ACHN (cell line): ENCODE measurements at places on chromosomes 3 and 15.

DNA sequence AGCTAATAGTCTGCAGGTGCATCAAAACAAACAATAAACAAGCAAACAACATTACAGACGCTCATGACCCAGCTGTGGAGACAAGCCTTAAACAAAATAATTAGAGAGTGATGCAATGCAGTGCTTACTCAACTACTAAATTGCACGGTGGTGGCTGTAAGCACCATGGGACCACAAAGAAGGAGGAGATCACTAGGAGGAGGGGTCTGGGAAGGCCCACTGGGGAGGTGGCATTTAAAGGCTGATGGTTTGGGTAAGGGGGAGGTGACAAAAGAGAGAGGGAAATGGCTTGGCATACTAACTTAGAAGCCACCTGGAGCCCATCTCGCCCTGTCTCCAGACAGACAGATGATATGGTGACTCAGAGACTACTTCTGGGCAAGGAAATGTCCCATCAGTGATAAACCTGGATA is 516.7 kb downstream of the FOXP1 start:
- no peak for DNase-seq

- no peak for DNase-seq
Observed at GRCh38 chr15:81905889-81906288, 139.9 kb downstream of the MEX3B start.

GRCh38 chr3:117548600-117548999 is 839.0 kb downstream of the TUSC7 start:
- peak; percentile 45 for DNase-seq

GRCh38 chr3:118811236-118811732 is 223.4 kb downstream of the IGSF11 start:
- no peak for DNase-seq

DNA sequence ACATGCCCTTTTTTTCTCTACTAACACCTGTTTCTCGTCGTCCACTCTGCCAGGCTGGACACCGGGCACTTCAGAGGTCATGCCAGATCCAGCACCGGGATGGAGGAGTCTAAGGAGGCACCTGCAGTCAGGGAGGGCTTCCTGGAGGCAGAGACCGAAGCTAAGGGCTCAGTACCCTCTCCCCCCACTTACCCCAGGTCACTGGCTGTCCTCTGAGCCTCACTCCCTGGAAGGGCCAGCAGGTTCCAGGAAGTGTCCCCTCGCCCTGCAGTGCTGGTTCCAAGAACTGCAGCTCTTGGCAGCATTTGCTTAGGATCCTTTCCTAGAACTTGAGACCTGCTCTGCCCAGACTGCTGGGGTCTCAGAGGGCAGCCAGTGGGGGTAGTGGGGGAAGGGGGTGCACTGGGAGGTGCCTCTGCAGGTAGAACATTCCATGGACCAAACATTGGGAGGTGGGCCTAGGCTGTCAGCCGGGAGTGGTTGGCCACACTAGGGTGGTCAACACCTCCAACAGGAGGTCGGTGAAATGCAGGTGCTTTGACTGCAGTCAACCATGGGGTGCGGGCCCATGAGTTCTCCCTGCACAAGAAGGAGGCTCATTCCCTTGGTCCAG is 11.3 kb downstream of the CISH start:
- no peak for DNase-seq

DNA sequence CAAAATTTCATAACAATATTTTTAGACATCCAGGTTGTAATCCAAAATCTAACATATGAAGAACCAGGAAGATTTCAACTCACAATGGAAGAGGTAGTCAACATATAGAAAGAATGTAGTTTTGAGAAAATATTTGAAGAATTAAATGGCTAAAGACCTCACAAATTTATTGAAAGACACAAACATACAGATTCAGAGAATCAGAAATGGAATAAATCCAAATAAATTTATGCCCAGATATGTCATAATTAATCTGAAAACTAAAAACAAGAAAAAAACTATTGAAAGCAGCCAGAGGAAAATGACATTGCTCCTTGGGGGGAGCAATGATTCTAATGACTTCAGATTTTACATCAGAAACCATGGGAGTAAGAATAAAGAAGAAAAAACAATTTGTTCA is 75.8 kb downstream of the TCF12 start:
- no peak for DNase-seq
